ENCODE measurements at places on chromosomes 1 and 21. TPM values are rescaled to one million over a fixed set of nuclear protein-coding genes. Genes with fewer than 3 reads are reported as not detected.
A peak's percentile ranks its signal among the peaks of the same experiment; 100 is the strongest.

HCRTR1 gene
- 1.4 TPM for total RNA-seq

PEA15 gene
- total RNA-seq, result 270 TPM

DNA sequence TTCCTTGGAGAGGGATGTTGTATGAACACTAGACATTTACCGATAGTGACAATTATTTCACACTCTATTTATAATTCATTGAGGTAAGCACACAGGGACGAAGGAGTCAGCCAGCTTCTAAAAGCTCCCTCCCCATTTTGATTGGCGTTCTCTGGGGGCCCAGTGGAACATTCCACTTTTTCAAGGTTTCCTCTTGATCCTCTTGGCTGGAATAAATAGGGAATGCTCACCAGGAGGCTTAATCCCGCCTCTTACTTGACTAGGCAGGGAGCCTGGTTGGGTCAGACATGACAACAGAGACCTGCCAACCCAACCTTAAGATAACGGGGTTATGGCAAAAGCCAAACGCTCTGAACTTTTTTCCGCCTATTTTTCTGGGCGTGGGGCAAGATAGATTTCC, 974 bp downstream of the ACTN2 start:
- DNase-seq, result no peak

DNA sequence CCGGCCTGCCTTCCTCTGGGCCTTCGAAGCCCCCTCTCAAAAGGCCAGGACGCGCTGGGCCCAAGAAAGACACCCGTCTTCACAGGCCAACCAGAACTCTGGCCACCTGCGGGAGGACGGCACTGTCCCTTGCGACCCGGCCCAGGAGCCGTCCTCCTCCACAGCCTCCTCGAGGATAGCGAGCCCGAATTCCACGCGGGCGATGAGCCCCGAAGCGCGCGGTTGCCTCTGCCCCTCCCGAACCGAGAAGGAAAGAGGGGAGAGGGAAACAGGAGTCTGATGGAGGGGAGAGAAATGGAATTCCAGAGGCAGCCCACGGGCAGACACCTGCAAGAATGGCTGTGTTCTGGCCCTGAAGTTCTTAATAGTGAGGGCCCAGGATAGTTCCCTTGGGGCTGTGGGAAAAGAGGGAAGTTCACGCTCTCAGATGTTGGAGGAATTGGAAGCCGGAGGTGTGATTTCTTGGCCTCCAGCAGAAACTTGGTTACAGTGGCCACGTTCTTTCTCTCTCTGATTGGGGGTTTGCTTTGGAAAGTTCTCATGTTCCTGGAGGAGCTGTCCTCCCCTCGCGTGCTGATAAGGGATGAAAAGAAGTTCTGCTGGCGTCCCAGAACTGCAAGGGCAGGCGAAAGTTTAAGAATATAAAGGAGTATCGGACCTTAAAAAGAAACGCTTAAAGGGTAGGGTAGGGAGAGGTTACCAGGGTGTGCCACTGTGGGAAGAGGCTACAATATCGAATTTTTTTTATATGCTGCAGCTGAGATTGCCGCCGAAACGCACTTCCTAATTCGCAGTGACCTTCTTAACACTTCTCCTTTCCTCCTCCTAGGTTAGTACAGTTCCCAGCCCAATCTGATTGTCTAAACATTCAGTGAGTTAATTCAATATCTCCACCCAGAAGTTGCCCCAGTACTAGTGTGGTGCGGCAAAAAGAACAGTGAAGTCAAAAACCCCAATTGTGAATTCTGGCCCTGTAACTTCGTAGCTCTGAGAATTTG, 5.8 kb upstream of the SLC44A5 start:
- DNase-seq, result peak; percentile 61

DNA sequence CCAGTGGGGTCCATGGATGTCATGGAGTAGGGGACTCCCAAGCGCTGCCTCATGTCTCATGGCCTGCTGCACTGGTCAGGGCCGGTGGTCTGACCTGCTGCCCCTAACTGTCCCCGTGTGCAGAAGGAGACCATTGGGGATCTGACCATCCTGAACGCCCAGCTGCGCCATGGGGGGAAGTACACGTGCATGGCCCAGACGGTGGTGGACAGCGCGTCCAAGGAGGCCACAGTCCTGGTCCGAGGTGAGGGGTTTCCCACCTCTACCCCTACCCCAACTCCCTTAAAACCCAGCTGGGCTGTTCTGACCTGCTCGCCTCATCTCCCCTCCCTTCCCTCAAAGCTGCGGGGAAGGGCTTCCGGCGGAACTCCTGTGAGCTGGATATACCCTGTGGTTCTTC, 18.6 kb downstream of the TMEM81 start:
- no peak for DNase-seq

GRCh38 chr1:30790850-30791778, 33.5 kb upstream of the LAPTM5 start:
- no peak for DNase-seq

DNA sequence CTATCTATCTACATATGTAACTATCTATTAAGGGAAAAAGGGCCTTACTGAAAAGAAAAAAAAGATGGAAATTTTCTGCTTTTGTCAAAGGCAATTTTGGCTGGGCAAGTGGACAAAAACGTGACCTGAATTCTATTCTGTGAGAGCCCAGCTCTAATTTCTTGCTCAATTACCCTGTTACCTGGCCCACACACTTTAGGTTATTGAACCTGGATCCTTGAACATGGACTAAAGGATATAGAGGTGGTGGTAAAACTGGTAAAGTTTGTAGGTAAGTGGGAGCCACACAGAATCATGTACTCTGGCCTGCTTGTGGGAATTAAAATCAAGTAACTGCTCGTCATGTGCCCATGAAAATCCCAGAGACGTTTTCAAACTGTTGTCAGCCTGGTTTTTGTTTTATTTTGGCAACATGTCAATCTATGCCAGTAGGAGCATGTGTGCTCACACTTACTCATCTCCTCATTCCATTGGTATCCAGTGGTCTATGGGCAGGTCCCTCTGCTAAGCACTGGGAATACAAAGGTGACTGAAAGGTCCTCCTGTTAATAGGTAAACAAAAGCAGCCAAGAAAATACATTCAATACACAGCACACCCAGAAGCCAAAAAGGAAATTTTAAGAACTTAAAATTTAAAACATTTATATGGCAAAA, 113.7 kb upstream of the WARS2 start:
- DNase-seq, result no peak

- DNase-seq, result no peak
Measured at GRCh38 chr1:39692152-39693074, 1.2 kb upstream of the HPCAL4 start.

Measured in endothelial cell of umbilical vein (primary cell).